Mesenchymal stem cell (in vitro differentiated cells and primary cell): ENCODE measurements at places on chromosomes 12 and 14.

DNA sequence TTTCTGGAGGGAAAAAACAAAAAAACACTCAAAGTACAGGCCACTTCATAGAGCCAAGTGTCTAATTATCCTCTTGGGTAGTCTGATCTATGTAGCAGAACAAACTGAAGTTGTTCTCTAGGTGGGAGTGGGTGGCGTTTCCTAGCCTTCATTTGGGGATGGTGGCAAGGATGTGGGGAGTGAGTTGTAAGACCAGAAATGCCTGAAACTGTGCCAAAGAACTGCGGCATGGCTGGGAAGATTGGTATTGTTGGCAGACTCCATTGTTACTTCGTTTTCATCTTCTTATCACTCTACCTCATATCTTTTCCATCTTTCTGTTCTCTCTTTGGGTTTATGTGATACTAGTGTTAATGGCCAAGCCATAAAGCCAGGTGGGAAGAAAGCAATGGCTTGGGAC is 177.3 kb upstream of the DDHD1 start:
- H3K4me3 ChIP-seq = no peak overlapping the region
- H3K4me1 ChIP-seq = no peaks in the 10 kb centered on the region
- no peaks in the 10 kb centered on the region for H3K36me3 ChIP-seq
- no peak overlapping the region for H3K27ac ChIP-seq
- H3K27me3 ChIP-seq = peaks cover 7% of the 10 kb centered on the region
- no peak for DNase-seq

DNA sequence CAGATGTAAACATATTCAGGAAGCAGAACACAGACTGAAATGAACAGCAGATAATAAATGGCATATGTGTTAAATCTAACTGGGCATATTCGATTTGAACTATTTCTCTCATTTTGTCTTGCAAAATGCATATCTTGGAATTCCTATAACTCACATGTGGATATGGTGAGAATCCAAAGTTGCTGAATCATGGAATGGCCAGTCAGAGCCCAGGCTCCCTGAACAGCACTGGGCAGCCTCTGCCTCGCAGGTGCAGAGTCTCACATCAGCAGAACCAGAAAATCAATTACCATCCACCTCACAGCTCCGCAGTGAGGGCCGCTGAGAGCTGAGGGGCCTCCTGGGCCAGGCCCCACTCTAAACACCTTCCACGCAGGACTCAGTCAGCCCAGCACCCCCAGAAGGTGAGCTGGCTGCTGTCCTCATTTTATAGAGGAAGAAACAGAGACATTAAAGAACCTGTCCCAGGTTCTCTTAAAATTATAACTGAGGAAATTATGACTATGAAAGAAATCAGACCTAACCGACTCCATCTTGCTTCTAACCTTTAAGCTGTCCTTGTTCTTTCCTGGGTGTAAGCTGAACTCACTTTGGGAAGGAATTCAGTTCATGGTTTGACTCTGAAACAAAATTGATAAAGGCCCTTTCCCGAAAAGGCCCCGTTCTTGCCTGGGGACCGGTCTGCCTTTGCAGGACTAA is 269.1 kb upstream of the SFSWAP start:
- H3K27me3 ChIP-seq = no peaks in the 10 kb centered on the region
- H3K27ac ChIP-seq = no peak overlapping the region

DNA sequence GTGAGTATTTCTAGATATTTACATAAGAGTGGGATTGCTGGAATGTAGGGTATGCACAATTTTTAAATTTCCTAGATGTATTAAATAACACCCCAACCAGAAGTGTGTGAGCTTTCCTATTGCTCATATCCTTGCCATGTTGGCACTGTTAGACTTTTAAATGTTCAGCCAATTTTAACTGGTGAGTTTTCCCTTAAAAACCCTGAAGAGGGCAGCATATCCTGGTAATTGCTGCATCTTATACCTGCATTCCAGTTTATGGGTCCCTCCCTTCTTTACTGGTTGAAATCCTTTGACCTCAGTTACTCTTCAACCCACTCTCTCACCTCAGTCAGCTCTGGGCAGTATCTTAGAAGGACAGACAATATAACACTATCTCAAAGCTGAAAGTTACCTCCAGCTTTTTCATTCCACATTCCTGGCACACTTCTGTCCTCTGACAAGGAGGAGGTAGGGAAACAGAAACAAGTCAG is 270.6 kb downstream of the PAWR start:
- peak overlapping the region; percentile 95 for H3K27ac ChIP-seq
- no peaks in the 10 kb centered on the region for H3K27me3 ChIP-seq
- peak; percentile 81 for DNase-seq
- no peak overlapping the region for H3K4me3 ChIP-seq
- no peaks in the 10 kb centered on the region for H3K36me3 ChIP-seq

- H3K4me3 ChIP-seq = no peak overlapping the region
- DNase-seq = no peak
- peaks cover 1% of the 10 kb centered on the region for H3K4me1 ChIP-seq
- H3K27me3 ChIP-seq = no peaks in the 10 kb centered on the region
- H3K27ac ChIP-seq = no peak overlapping the region
Observed at GRCh38 chr14:52402812-52403526, 88.9 kb downstream of the PTGER2 start.

DNA sequence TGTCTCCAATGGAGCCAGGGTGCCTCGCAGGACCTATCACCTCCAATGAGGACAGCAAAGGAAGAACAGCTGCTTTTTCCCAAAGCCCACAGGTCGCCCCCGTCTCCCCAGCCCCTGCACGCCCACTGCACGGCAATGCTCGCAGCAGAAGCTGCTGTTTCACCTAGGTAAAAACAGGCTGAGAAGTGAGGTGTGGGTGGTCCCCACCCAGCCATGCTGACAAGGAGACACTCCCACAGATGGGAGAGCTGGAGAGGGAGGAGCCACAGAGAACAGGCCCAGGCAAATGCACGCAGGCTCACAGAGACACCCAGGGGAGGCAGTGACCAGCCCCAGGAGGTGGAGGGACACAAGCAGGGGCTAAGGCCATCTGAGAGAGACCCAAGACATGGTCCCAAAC is 10.4 kb downstream of the CFAP73 start:
- H3K27me3 ChIP-seq = peaks cover 12% of the 10 kb centered on the region
- H3K4me3 ChIP-seq = no peak overlapping the region

DNA sequence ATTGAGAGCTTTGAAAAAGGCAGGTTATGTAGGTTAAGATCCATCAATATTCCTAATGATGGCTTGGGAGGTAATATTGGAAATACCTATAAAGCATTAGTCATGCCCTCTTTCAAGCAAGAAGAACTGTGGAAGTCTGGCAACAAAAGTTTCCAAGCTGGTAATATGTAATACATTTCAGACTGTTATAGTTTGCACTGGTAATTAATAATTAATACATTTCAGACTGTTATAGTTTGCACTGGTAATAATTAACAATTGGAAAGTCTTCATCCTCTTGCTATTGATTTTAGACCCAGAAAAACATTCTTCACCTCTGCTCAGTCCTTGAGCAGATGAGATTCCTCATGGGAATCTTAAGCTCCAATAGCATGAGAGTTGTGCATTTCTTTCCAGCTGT is 29.0 kb upstream of the WDR89 start:
- no peak for DNase-seq
- H3K4me3 ChIP-seq = no peak overlapping the region
- peaks cover 12% of the 10 kb centered on the region for H3K4me1 ChIP-seq
